ENCODE measurements at places on chromosomes 6 and 20. TPM values are rescaled to one million over a fixed set of nuclear protein-coding genes. Genes with fewer than 3 reads are reported as not detected.

The NNAT gene
- 81.2 TPM for polyA plus RNA-seq

The SLC22A2 gene
- polyA plus RNA-seq: 12.8 TPM

The BTNL2 gene
- 0.16 TPM for polyA plus RNA-seq

The ZSCAN16 gene
- polyA plus RNA-seq: 11.2 TPM

The ZBP1 gene
- 0.21 TPM for polyA plus RNA-seq

GRCh38 chr6:63941747-63942470 lies 306.3 kb downstream of the PHF3 start:
- no peak for DNase-seq

- DNase-seq: no peak
Measured at GRCh38 chr20:23988561-23988960, at the start of gene GGTLC1. Gene GGTLC1 (minus strand): TSS chr20:23988779. CDS start chr20:23986611, 2,168 bp downstream.

DNA sequence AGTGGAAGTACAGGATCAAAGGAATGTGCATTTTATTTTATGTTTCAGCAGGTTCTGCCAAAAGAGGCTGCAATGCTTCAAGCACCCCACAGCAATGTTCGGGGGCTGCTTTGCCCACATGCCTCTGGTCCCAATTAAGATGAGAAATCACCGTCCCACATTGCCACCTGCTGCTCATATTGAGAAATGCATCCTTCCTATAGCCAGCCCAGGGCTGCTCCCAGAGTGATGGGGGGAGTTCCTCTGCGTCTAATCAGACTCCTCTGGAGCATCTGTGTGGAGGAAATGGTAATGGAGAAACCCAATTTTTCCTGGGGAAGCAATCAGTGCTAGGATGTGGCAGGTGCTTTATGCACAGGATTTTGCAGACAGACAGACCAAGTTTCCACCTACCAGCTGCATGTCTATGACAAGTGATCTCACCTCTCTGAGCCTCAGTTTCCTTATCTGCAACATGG lies 33.7 kb downstream of the PTGIS start:
- no peak for DNase-seq

GRCh38 chr20:20241976-20242375 lies 125.9 kb upstream of the INSM1 start:
- DNase-seq: no peak

- no peak for DNase-seq
Measured at GRCh38 chr20:48326868-48327267, 500.9 kb downstream of the PREX1 start.

DNA sequence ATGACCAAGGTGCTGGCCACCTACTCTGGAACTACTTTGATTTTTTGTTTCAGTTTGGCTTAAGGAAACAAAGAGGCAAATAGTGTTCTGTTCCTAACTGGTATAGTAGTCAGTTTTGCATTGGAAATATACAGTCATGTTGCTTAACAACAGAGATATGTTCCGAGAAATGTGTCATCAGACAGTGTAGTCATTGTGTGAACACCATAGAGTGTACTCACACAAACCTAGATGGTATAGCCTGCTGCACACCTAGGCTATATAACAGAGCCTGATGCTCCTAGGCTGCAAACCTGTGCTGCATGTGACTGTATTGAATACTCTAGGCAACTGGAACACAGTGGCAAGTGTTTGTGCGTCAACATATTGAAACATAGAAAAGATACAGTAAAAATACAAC lies 80.4 kb downstream of the ARID1B start:
- no peak for DNase-seq

- no peak for DNase-seq
Measured at GRCh38 chr6:89917801-89918366, 23.6 kb downstream of the GJA10 start.

DNA sequence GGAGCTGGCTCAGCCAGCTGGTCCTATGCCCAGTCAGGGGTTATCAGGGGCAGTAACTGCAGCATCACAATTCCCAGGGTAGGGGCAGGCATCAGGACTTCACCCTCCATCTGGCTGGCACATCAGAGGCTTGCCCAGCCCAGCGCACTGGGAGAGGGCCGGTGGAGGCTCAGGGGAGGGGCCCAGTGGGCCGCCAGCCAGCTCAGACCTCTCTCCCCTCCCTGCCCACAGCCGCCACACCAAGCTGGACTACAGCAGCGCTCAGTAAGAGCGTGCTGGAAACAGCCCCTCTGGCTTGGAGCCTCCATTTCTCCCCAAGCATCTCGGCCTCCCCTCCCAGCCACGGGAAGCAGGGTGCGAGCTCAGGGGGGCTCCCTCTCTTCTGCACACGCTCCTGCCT lies 22.0 kb downstream of the ADA start:
- DNase-seq: no peak

DNA sequence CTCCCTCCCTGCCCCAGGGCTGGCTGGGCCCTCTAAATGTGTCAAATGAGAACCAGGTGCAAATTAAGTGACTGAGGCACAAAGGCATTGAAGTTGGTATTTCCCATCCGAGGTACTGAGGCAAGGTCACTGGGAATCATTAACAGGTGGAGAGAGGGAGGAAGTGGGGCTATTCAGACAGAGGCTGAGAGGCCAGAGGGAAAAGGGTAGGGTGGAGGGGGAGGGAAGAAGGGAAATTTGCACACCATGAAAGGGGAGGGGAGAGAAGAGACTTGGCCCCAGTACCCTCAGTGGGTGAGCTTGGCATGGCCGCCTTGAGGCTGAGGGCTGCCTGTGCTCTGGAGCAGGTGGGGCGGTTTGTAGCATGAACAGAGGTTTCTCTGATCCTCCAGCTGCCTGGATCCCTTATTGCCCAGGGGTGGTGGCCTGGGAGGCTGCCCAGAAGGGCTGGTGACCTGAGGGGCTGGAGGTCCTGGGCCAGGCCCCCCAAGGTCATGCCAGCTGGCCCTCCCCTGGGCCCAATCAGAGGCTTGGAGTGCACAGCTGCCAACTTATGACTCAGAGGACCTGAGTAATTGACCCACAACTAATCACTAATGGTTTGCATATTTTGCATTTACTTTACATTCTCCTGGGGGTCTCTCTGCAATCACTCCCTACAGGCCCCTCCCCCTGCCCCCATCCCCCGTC lies 40.3 kb upstream of the ZFAND3 start:
- no peak for DNase-seq

DNA sequence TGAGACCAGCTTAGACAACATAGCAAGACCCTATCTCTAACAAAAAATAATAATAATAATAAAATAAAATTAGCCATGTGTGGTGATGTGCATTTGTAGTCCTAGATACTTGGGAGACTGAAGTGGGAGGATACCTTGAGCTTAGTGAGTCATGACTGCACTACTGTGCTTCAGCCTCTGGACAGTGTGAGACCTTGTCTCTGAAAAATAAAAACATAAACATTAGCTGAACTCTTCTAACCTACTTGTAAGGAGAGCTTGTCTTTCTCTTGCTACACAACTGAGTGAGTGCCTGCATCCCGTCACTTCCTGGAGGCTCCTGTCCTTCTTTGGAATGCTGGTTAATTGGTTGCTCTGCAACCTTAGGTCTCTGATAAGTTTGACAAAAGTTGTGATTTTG lies 5.1 kb upstream of the DBNDD2 start:
- DNase-seq: no peak

GRCh38 chr6:88877893-88878292 lies 85.5 kb downstream of the RNGTT start:
- no peak for DNase-seq

- DNase-seq: no peak
Measured at GRCh38 chr6:79094938-79095337, 16.9 kb upstream of the PHIP start.

DNA sequence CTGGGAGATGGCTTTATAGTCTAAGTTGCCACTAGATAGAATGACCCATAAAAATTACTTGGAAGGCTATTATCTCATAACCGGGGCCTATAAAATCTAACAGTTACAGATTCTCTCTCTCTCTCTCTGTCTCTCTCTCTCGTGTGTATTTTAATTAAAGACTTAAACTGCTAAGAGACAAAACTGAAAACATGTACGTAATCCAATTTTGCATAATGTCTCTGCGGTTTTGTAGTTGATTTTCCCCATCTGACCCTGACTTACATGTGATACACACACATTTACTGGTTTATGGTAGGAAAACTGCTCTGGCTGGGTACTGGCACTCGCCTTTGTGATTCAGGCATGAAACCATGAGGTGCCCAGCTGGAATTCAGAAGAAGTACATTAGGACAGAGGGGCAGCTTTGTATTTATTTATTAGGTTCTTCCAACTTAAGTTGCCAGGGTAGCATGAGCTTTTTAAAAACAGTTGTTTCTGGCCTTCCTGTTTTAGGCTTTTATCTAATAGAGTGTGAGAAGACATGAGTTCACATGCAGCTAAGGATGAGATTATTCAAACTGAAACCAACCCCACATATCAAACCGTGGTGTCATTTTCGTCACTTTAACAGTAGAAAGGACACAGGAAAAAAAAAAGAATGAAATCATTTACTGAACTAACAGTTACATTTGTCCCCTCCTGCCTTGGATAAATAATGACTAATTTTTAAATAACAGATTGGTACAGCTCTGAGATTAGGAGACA lies 182.5 kb downstream of the GMPR start:
- DNase-seq: no peak

GRCh38 chr6:33755070-33755869 lies 8.6 kb upstream of the IP6K3 start:
- DNase-seq: no peak

GRCh38 chr20:45154183-45154582 lies 20.5 kb upstream of the PI3 start:
- DNase-seq: no peak

- DNase-seq: no peak
Measured at GRCh38 chr6:168428052-168428826, 12.7 kb upstream of the SMOC2 start.

- DNase-seq: no peak
Measured at GRCh38 chr20:32302507-32302872, 25.0 kb downstream of the KIF3B start.

DNA sequence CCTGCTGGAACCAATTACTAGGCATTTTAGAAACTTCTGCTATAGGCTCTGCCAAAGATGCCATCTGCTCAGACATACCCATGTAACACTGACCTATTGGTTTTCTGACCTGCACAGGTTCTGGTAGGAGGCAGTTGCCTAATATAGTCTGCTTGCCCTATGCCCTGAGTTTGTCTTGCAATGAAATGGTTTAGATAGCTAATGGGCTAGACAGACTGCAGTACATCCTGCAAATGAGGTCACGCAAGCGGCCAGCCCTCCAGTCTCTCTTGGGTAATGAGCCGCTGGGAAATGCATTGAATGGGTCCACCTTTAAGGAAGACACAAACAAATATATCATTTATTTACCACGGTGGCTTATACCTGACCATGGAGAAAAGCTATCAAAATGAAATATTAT lies 90.6 kb upstream of the B3GAT2 start:
- no peak for DNase-seq

GRCh38 chr20:34921436-34921835 lies 34.2 kb downstream of the GSS start:
- DNase-seq: no peak

DNA sequence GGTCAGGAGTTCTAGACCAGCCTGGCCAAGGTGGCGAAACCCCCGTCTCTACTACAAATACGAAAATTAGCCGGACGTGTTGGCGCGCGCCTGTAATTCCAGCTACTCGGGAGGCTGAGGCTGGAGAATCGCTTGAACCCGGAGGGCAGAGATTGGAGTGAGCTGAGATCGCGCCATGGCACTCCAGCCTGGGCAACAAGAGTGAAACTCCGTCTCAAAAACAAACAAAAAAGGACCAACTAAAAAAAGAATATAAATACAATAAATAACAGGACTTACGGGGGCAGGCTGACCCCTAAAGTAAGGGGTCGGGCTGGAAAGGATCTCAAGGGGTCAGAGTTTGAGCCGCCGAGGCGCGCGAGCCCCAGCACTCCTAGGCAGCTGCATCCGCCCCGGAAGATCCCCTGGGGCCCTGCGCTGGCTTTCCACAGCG lies 509 bp upstream of the TPD52L2 start:
- DNase-seq: no peak

- no peak for DNase-seq
Measured at GRCh38 chr20:20317195-20317594, 50.7 kb upstream of the INSM1 start.

All from right renal cortex interstitium (tissue), 3 donors.